ENCODE measurements at places on chromosomes 12 and 14.
A peak's percentile ranks its signal among the peaks of the same experiment; 100 is the strongest.

GRCh38 chr14:81324011-81324410 lies 76.1 kb downstream of the STON2 start:
- DNase-seq, result no peak

GRCh38 chr12:108390495-108391203 lies 51.5 kb upstream of the CMKLR1 start:
- DNase-seq, result no peak

DNA sequence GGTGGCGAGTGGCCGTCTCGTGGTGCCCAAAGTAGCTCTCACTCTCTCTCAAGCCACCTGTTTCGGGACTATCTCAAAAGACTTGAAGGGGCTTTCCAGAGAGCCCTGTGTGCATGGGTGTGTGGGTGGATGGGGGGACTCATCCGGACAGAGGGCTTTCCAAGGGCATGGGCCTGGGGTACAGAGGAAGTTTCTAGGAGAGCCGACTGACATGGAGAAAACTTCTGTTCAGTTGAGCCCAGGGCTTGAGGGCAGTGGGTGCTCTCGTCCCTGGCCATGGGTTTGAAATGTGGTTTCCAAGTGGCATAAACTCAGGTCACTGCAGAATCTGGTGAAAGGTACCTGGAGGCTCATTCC lies 47.4 kb upstream of the MEG3 start:
- DNase-seq, result no peak

GRCh38 chr14:63986789-63987533 lies 134.2 kb downstream of the SYNE2 start:
- no peak for DNase-seq

- DNase-seq, result no peak
Measured at GRCh38 chr12:56271031-56271430, 4.3 kb downstream of the COQ10A start.

DNA sequence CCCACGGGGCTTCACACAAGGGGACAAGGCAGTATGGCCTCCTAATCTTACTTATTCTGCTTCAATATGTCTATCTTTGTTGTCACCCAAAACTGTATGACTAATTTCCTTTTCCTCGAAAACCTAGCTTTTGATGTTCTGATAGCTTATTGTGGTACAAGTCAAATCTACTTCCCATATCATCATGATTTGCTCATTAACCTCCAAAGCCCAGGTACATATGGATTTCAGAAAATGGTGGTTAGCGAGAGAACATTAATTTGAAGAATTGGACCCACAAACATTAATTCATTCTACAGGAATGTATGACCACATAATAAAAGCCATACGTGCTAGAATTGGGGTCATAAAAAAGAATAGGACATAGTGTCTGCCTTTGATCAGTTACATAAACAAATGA lies 412.5 kb downstream of the CCDC91 start:
- DNase-seq, result no peak

DNA sequence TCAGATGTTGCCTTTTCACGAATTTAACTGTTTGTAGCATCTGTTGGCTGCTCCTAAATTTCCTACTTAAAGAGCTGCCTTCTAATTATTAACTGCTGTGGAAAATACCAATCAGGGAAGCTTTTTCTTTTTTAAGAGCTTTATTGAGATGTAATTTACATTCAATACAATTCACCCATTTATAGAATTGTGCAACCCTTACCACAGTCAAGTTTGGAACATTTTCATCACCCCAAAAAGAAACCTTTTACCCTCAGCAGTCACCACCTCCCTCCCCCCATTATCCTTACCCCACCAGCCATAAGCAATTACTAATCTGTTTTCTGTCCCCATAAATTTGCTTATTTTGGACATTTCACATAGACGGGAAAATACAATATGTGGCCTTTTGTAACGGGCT lies 1.4 kb downstream of the PCNX4 start:
- DNase-seq, result no peak

- peak; percentile 28 for DNase-seq
Measured at GRCh38 chr14:105363847-105364708, 34.3 kb upstream of the TEX22 start.

DNA sequence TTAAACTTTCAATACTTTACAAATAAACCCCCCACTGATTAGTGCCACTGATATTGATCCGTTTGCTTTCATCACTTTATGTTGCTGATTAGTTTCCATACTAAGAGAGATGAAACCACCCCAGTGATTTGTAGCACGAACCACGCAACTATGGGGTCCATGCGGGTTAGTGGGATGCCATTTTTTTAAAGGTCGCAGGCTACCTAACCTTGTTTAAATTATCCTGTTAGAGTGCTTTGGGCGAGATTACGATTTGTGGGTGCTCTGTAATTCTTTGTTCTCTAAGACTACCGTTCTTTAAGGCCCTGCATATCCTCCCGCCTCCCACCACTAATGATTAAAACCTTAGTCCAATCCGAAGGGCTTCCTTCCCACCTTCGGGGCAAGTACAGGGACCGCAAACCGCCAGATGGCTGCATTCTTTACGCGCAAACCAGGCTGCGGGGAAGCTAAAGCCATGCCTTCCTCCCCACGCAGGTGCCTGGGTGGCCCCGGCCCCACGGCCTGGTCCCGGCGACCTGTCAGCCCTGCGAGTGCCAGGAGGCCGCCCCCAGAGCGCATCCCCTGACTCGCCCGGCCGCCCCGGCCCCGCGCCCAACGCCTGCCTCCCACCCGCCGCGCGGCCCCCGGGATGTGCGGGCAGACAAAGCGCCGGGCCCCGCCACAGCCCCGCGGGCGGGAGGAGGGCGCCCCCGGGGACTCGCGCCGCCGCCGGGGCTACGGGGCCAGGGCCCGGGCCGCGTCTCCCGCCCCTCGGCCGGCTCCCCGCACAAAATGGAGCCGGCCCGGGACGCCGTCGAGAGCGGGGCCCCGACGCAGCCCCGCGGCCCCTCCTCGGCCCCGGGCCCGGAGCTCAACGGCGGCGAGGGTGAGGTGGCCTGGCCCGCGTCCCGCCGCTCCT lies 759 bp downstream of the NFYB start:
- DNase-seq, result peak; percentile 38
